ENCODE measurements at places on chromosomes 5 and 9. TPM values are rescaled to one million over a fixed set of nuclear protein-coding genes. Genes with fewer than 3 reads are reported as not detected.
A peak's percentile ranks its signal among the peaks of the same experiment; 100 is the strongest.

- peak; percentile 47 for DNase-seq
Measured at GRCh38 chr9:127526655-127527559, 75.6 kb downstream of the LRSAM1 start.

DNA sequence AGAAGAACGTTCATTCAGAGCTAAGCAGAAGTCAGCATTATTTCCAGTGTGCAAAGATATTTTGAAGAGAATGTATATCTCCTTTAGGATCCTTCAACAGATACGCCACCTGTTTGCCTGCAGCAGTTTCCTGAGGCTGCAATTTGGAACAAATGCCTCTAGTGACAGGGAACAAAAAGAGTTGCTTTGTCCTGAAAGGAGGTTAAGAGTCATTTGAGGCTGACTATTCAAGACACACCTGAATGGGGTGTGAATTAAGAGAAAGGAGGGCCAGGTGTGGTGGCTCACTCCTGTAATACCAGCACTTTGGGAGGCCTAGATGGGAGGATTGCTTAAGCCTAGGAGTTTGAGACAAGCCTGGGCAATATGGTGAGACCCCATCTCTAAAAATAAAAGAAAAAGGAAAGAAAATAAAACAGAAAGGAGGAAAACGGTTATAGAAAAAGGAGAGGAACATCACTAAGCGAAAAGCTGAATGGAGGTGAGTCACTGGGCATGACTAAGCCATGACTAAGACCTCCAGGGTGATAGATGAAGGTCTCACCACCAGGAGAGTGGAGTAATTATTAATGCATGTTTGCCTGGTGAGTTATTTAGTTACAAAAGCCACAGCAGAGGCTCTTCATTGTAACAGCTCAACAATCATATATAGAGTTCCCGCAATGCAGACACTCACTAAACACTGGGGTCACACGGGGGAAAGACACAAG is 255.2 kb upstream of the TNC start:
- DNase-seq = no peak

GRCh38 chr5:111134087-111134486 is 41.9 kb downstream of the WDR36 start:
- no peak for DNase-seq

- no peak for DNase-seq
Measured at GRCh38 chr9:37191403-37192089, 71.2 kb downstream of the ZCCHC7 start.

DNA sequence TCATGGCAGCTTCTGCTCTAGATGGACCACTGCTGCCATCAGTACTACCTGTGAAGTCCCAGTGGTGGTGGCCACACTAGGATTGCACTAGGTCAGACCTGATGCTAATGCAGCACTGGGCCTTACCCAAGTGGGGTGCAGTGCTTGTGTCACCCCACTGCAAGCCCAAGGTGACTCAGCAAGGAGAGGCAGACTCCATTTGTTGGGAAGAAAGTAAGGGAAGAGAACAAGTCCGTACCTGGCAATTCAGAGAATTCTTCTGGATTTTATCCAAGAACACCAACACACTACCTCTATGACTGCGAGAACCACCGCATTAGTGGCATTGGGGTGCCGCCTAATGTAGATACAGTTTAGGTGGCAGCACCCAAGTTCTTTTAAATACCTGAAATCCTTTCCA is 34.0 kb upstream of the TYRP1 start:
- DNase-seq = no peak

- no peak for DNase-seq
Measured at GRCh38 chr5:89260254-89260653, 377.3 kb upstream of the MEF2C start.

The LCN15 gene
- not detected for total RNA-seq

The OR1Q1 gene
- total RNA-seq = not detected

The CAVIN4 gene
- total RNA-seq = 11.3 TPM

The SPATA6L gene
- 12.0 TPM for total RNA-seq

All from cerebellum (tissue), 4 donors.